ENCODE measurements at places on chromosomes 1 and 21.

- DNase-seq, result no peak
Measured at GRCh38 chr1:64687725-64688327, 57.0 kb upstream of the RAVER2 start.

GRCh38 chr1:230208619-230209261, 141.7 kb downstream of the GALNT2 start:
- DNase-seq, result no peak

DNA sequence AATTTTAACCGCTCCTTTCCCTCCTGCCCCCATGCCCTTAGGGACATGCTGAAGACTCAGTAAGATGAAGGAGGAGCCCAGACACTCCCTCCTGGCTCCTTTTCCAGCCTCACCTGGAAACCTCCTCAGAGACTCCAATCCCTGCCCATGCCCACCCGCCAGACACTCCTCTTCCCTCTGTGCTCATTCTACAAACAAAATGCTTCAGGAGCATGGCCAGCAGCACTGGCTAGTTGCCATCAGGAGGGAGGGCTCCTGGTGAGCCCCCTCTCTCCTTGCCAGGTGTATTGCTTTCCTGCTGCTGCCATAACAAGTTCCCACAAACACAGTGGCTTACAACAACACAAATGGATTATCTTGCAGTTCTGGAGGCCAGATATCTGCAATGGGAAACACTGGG, 126.1 kb downstream of the PSMG1 start:
- no peak for DNase-seq

- no peak for DNase-seq
Measured at GRCh38 chr21:27265949-27266348, 299.1 kb upstream of the ADAMTS5 start.

- no peak for DNase-seq
Measured at GRCh38 chr1:52925571-52926005, 1.5 kb upstream of the SCP2 start.

- DNase-seq, result no peak
Measured at GRCh38 chr1:113675302-113675701, 84.0 kb downstream of the PHTF1 start.

DNA sequence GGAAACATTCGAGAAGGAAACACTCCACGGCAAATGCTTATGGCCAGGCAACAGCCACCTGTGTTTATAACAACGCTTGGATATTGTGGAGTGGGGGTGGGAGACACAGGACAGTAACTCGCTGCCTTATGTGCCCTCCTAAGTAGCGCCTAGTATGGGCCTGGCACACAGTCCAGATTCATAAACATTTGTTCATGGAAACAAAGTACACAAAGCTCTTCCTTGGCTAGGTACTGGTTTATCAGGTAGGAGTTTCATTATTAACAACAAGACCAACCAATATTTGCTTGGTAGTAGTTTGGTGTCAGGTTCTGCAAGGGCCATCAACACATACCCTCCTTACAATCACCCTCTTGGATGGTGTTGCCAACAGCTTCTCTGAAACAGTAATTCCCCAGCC, 23.4 kb downstream of the TMCO4 start:
- DNase-seq, result no peak

DNA sequence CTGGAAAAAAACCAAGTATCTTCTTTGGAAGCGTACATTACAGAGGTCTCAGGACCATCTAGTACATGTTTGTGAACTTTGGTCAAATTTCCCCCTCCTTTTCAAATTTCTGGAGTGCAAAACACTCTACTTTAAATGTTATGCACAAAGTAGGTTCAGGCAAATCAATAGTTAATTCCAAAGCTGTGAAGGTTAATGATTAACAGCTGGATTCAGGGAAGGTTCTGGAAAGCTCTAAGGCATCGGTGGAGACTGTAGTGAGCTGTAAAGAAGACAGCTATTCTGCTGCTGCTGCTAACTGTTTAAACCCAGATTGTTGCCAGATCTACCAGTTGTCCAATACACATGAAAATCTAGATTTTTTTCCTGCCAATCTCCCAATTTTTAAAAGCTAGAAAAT, 70.9 kb downstream of the ELAVL4 start:
- no peak for DNase-seq

DNA sequence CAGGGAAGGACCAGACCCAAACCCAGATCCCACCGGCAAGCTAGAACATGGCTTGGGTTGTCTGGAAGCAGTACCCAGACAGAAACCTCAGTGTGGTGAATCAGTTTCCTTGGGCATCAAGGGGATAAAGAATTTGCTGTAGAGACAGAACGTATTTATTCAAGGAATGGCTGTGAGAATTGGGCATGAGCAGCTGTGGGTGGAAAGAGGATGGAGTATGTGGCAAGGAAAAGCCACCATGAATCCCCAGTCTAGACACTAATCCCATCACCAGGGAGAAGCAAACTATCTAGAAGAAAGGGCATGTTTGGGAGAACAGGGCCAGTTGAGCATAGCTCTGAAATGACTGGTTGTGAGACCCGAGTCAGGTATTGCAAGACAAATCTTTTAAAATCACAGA, 109.2 kb downstream of the TOMM20 start:
- DNase-seq, result no peak

Data from memory B cell (primary cell).